ENCODE measurements at places on chromosomes 1 and 21.

GRCh38 chr1:67890857-67891256 is 57.6 kb upstream of the GNG12 start:
- DNase-seq = no peak

DNA sequence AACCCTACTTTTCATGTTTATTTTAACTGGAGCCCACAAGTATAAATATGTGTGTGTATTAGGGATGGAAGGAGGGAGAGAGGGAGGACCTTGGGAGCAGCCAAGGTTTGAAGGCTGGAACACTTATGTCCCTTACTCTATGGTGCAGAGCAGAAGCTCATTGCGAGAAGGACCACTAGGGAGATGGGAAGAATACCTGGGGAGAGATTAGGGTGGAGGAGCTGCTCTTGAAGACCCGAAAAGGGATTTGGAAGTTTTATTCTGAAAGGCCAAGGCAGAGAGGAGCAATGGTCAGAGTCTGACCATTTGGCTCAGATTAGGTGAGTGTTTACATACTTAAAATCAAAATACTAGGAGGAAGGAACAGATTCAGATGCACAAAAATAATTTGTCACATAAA is 8.1 kb downstream of the CD2 start:
- DNase-seq = no peak

DNA sequence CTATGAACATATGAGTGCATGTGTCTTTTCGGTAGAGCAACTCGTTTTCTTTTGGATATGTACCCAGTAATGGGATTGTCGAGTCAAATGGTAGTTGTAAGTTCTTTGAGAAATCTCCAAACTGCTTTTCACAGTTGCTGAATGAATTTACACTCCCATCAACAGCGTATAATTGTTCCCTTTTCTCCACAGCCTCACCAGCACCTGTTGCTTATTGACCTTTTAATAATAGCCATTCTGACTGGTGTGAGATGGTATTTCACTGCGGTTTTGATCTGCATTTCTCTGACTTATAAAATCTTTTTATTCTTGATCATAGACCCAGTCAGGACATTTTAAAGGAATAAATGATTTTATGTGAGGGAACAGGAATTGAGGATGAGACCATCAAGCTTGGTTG is 165.0 kb upstream of the KCTD3 start:
- no peak for DNase-seq

DNA sequence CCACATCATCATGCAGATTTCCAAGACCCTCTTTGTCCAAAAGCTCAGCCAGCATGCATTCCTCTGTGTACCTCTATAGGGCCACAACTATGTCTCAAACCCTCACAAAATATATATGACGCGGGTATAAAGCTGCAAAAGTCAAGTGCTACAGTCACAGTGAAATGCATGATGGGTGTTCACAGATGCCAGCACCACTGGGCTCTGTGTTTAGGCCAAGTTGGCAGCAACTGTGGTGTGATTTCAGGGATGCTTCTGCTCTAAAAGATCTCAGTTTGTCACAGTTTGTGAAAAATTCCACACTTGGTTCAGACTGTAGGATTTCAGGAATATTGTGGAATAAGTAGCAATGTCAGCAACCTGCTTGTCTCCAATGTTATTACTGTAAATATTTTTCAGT is 23.9 kb upstream of the SELP start:
- DNase-seq = no peak
